MV-4-11 (cell line): ENCODE measurements at places on chromosomes 5 and 9.
A peak's percentile ranks its signal among the peaks of the same experiment; 100 is the strongest.

DNA sequence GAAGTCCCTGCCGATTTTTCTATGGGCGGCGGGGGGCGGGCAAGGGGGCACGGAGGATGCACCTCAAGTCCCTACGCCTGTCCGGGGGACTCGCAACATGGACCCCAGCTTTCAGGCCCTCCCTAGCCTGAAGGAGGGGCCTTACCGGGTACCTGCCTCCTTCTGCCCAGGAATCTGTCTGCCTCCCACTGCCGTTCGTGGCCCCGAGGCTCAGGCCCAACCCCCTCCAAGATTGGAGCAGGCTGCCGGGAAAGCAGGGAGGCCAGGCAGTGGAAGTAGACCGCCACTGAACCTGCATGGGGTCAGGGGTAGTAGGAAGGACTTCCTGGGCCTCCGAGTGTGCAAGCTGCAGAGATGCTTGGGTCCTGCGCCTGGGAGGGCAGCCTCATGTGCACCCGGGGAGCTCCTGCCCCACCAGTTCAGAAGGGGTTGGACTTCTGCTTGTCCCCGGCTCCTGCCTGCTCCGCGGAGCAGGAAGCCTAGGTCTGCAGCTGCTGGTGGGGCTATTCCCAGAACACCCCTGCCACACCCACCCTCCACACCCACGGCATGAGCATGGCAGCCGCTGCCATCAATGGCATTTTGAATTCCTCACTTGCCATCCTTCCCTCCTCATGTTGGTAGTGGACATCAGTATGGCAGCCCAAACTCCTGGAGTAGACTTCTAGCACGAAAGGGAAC is 1312.7 kb upstream of the ACO1 start:
- no peak for DNase-seq

GRCh38 chr5:170307575-170308465 is 10.2 kb upstream of the LCP2 start:
- peak; percentile 92 for DNase-seq

DNA sequence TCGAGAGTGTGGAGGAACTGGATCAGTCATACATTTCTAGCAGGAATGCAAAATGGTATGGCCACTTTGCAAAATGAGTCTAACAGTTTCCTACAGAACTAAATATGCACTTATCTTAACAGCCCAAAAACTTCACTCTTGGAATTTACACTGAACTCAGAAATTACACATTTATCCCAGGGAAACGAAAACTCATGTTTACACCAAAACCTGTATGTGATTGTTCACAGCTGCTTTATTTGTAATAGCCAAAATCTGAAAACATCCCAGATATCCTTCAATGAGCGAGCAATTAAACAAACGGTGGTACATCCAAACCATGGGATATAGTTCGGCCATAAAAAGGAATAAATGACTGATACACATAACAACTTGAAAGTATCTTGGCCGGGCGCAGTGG is 62.0 kb downstream of the RNF130 start:
- peak; percentile 23 for DNase-seq

DNA sequence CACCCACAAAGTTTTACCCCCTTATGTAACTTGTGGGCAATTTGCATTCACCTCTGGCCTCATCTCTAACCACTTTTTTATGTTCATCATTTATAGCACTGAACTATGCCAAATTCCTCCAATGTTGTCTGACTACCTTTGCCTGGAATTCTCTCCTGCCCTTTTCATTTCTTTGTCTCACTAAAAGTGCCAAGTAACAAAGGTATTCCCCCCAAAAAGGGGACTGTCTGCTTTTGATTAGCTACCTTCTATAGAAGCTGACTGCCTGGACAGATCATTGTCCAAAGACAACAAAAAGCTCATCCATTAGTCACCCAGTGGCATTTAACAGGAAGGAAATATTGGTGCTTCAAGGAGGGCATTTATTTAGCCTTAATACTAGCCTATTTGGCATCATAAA is 189.9 kb upstream of the VCAN start:
- DNase-seq: no peak

- no peak for DNase-seq
Observed at GRCh38 chr9:124352616-124353015, 62.6 kb downstream of the PSMB7 start.

DNA sequence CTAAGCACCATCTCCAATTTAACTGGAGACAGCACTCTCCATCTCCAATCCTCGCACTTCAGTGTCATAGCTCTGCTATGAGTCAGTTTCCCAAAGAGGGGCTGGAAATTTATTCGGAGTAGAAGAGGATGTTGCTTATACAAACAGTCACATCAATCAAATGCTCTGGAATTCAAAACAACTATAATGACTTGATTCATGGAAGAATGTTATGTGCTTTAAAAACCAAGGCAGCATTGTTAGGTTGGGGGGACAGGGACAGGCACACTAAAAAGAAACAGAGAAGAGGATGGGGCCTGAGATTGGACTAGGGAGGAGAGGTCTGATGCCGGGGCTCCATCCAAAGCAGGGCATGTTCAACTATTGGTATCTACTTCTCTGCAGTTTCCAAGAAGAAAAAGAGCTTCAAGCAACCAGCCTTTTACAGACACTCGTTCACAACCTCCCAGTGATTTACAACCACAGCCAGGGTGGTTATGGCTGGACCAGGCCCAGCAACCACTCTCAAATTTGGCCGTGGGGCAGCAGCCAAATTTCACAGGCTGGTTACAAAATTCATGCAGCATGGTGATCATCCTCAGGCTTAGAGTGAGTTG is 117.5 kb upstream of the ZNF366 start:
- DNase-seq: no peak

GRCh38 chr9:132237481-132237880 is 75.6 kb downstream of the NTNG2 start:
- DNase-seq: no peak

GRCh38 chr5:165138236-165138635 is 1632.8 kb downstream of the MAT2B start:
- DNase-seq: no peak

DNA sequence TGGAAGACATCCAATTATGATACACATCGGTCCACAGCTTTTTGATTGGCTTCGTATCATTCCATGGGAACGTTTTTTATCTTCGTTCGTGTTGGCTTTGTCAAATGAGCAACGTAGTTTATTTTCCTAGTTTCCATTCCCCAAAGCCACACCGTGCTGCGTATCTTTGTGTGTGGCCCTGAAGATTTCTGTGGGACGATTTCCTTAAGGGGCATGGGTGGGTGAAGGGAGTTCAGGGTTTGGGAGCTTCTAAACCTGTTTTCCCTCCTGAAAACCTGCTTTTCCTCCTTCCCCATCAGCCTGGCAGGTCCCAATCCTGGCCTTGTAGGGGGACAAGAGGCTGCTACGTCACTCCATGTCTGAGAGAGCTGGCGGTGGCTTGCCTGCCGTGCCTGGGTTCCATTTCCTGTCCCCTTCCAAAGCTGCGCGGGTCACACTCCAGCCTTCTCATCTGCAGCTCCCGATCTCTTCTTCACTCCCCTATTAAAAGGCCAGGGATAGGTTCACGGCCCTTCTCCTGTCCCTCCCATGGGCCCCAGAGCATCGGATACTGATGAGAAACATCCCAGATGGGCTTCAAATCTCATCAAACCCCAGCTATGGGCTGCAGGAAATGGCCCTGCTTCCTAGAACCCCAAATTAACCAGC is 23.5 kb upstream of the ASS1 start:
- no peak for DNase-seq
